ENCODE measurements at places on chromosomes 5 and 9. TPM values are rescaled to one million over a fixed set of nuclear protein-coding genes. Genes with fewer than 3 reads are reported as not detected.

GRCh38 chr5:39767916-39768315 lies 343.1 kb upstream of the DAB2 start:
- no peak for DNase-seq

DNA sequence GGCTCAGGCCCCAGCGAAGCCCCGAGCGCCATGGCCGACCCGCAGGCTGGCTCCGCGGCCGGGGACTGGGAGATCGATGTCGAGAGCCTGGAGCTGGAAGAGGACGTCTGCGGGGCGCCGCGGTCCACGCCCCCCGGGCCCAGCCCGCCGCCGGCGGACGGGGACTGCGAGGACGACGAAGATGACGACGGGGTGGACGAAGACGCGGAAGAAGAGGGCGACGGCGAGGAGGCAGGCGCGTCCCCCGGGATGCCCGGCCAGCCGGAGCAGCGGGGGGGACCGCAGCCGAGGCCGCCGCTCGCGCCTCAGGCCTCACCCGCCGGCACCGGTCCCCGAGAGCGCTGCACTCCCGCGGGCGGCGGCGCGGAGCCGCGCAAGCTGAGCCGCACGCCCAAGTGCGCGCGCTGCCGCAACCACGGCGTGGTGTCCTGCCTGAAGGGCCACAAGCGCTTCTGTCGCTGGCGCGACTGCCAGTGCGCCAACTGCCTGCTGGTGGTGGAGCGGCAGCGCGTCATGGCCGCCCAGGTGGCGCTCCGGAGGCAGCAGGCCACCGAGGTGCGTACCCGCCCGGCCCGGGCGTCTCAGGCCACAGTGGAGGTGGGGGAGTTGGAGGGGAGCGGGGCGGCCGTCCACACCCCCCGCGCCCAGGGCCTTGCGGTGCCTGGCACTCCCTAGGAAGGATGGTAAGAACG lies 1.6 kb downstream of the DMRT2 start:
- DNase-seq: peak; percentile 58

DNA sequence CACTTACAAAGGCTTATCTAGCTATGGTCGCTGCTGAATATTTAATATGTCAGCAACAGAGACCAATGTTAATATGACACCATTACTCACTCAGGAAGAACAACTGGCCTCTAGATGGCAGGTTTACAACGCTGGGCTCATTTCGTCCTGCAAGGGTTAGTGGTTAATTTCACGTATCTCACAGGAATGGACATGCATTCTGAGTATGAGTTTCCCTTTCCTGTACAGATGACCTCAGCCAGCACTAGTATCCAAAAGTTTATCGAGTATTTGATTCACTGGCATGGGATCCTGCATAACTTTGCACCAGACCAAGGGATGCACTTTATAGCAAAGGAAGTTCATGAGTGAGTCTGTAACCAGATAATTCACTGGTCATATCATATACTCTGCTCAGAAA lies 8.7 kb upstream of the TRPC7 start:
- no peak for DNase-seq

- no peak for DNase-seq
These were observed 7.3 kb upstream of the FCN1 start for GRCh38 chr9:134925011-134925511.

GRCh38 chr5:108528655-108529054 lies 146.8 kb upstream of the FBXL17 start:
- DNase-seq: no peak

DNA sequence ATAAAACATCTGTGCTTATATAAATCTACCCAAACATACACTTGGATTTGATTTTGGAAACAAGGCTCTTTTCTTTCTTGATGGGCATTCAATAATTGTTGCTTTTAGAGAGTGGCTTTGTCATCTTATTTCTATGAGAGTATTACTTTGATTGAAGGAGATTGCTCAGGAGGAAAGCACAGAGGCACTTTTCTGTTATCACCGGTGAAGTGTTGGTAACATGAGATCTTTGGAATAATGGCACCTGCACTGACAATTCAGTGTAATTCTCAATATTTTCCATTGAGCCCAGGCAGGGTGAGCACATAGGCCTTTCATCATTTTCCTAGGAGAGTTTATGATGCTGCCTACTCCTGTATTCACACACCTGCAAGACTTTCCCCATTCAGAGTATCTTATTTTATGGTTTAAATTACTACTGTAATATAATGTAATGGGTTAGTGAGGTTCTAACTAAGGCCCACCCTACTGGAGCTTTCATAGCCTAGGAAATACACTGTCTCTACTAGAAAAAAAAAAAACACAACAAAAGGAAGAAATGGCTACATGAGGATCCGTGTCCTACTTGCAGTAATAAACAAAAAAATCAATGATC lies 244.3 kb downstream of the DENND1A start:
- no peak for DNase-seq

GRCh38 chr9:128637656-128638055 lies 19.0 kb downstream of the DYNC2I2 start:
- peak; percentile 50 for DNase-seq

DNA sequence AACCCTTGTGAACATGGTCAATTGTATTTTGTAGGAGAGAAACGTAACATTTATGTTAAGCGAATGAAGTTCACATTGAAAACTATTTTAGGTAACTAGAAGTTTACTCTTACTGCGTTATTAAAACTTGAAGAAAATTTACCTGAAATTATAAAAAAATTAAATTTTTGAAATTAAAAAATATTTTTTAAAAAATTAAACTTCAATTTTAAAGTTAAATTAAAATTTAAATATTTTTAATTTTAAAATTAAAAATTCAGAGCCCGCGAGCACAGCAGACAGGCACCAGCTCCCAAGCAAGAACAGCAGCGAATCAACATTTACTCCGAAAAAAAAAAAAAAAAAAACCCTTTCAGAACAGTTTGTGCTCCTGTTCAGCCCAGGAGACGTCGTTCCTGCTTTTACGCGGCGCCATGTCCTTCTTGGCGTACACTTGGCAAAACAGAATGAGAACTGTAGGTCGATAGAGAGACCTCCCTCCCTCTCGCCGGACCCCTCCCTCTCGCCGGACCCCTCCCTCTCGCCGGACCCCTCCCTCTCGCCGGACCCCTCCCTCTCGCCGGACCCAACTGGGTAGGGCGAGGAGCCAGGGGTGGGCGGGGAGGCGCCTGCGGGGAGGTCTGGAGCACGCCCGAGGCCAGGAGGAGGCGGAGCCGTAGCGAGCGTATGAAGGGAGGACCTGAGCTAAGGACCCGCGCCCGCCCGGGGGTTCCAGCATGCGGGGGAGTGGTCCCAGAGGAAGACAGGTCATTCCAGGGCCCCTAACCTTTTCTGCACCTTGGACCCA lies 235.8 kb downstream of the ROR2 start:
- DNase-seq: peak; percentile 51

GRCh38 chr5:75509546-75509945 lies 1.9 kb downstream of the CERT1 start:
- no peak for DNase-seq

DNA sequence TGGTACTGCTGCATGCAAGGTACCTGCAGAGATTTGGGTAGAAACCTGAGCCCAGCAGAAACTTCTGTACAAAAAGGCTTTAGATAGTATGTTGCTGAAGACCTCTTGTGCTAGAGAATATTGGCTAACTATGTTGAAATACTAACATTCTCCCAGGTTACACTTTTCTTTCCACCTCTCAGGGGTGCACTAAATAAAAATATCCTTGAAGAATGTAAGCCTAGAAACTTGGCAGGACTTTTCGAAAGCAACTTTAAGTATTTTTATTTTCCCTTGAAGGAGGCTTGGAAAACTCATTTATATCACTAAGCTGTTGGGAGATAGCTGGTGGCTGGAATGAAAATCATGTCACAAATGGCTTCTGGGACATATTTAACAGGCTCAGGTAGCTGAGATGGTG lies 50.0 kb downstream of the FBXL7 start:
- no peak for DNase-seq

- no peak for DNase-seq
These were observed 121.3 kb downstream of the RASGRF2 start for GRCh38 chr5:81081461-81081835.

DNA sequence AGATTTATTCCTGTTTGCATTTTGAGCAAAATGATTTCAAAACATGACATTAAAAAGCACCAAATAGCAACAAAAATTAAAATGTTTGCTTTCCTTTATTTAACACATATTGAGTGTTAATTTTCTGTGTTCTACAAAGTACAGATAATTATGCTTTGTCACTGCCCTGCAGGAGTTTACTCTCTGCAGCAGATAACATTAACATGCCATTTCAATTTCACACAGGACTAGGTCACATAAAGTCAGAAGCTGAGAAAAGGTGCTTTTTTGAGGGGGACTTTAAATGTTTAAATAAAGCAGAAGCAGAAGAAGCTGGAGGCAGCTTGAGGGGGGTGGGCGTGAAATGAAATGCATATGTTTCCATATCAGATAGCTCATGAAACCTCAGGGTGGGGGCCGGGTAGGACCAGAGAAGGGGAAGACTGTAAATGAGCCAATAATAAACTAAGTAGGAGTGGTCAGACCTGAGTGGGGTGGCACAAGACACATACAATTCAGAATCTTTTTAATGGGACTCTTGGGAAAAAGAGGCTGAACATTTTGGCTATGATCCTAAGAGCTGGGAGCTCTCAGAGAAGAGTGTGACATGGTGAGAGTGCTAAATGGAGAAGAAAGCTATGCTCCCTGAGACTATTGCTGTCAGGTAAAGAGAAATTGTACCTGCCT lies 387.5 kb downstream of the FAM170A start:
- no peak for DNase-seq

GRCh38 chr5:180787711-180788431 lies 14.7 kb downstream of the MGAT1 start:
- DNase-seq: no peak

- no peak for DNase-seq
These were observed 60.1 kb downstream of the RGS3 start for GRCh38 chr9:113523421-113524141.

DNA sequence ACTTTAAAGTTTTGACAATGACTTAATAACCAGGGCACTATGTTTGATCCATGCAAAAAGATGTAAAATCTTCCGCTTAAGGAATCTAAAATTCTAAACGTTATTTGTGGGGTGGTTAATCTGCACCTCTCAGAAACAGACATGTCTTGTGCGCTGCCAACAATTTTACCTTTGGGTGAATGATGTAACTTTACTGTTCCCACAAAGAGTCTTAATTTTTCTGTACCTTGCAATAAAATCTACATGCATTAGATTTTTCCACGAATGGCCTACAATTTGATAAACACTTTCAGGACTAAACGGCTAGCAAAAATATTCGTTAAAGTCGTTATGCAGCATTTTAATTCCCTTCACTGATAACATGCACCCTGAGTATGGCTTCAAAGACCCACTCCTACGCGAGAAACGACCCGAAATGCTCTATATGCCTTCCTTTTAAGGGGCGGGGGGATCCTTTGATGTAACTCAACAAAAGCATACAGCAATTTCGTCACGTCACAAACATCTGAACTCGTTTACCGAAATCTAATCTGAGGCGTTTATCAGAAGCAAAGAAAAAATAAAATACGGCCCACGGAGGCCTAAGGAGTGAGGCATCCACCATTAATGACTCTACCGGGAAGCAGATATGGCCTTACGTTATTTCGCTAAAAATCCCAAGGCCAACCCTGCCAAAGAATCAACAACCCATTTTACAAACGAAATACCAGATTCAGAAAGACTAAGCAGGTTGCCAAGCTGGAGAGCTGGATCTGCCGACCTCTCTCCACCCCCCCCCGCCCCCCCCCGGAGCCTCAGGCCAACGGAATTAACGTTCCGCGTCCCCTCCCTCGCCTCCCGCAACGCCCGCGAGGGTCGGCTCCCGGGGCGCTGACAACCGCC lies 621 bp downstream of the AK6 start:
- DNase-seq: no peak

DNA sequence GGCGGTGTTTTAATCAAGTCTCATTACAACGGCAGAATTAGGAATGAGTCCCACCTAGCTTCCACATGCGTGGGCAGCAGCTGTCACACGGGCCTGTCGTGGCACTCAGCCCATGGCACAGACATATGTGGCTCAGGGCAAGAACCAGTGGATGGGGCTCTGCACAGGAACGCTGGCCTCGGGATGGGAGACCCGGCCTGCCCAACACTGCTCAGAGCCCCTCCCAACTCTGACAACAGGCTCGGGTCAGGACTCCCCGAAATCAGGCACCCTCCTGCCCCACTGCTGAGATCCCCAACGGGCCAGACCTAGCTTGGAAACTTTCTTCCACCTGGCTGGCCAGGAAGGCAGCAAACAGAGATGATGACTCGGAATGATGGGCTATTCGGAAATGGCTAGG lies 4.9 kb upstream of the SURF6 start:
- no peak for DNase-seq

DNA sequence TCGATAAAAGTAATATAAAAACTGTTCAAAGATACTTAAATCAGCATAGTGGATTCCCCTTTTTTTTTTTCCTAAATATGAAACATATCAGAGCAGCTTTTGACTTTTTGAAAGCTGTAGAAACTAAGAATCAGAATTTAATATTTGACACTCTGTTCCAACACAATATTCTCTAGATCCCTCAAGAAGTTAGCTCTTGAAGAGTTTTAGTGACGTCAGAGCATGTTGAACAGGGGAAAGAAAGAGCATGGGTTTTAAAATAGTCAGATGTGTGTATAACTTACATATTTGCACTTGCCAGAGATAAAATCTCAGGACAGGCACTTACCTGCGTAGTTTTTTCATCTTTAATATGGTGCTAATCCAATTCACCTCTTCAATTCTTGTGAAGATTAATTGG lies 75.2 kb upstream of the FBXL7 start:
- no peak for DNase-seq

DNA sequence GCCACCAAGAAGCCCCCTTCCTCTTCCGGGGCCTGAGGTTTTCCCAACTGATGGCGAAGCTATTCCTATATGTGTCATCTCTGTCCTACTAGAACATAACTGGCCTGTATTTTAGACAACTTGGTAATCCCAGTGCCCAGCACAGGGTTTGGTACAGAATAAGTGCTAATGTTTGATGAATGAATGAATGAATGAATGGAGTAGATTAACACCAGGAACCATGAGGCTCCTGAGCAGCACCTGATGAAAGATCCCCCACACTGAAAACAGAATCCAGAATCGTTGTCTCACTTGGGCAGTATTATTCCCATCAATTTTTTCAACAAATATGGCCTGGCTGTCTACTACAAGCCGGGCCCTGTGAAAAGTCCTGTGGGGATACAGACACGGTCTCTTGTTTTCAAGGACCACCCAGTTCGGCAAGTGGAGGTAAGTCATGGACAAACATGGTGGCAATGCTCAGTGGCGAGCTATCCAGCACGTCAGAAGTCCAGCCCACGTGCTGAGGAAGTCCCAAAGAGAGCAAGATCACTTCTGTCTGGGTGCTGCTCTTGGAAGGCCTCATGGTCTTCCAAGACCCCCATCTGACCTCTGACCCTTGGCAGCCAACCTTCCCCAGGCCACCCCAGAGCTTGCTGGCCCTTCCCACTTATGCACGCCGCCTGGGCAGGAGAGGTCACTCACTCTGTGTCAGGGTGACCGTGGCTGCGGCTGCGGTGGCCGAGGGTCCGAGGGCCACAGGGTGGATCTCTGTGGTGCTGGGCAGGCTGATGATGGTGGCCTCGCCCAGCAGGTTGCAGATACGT lies 1.0 kb downstream of the NAIF1 start:
- no peak for DNase-seq

GRCh38 chr5:52692606-52693005 lies 95.1 kb upstream of the ITGA1 start:
- no peak for DNase-seq

CCDC180 gene
- polyA plus RNA-seq: 7.9 TPM

DIRAS2 gene
- polyA plus RNA-seq: 1.1 TPM

C9orf57 gene
- polyA plus RNA-seq: not detected

SPATA31A1 gene
- not detected for polyA plus RNA-seq

UCK1 gene
- polyA plus RNA-seq: 27.1 TPM

SARDH gene
- 5.6 TPM for polyA plus RNA-seq

GNA14 gene
- 6.0 TPM for polyA plus RNA-seq

PCDHB7 gene
- polyA plus RNA-seq: 3.2 TPM
